ENCODE measurements at places on chromosomes 7 and 10.

DNA sequence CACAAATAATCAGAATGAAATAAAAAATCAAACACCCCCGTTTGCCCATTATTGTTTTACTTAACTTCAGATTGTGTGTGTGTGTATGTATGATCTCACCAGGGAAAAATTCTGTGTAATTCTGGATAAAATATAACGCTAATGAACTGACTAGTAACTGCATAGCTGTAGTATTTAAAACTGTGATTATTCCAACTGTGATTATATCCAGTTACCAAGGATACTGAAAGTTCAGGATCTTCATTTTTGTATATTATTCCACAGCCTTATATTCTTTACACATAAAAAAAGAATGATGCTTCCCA is 2.9 kb downstream of the TWIST1 start:
- no peak for DNase-seq

DNA sequence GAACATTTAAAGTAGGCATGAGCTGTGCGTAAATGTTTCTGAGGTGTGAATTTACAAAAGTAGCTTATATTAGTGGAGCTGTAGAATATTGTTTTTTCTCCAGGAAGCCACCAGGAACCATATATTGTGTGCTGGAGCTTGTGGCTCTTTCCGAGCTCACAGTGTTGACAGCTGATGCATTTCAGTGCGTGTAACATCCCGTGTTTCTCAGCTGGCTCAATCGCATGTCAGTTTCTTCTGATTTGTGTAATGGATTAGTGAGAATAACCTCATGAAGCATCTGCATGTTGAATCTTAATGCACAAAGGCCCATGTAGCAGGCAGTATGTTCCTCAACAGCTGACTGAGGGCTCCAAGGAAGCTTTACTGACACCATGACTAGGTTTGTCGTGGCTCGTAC is 39.4 kb downstream of the VKORC1L1 start:
- DNase-seq, result no peak

- DNase-seq, result no peak
Measured at GRCh38 chr7:15626041-15626440, 60.4 kb downstream of the MEOX2 start.

- DNase-seq, result no peak
Measured at GRCh38 chr7:105880571-105881330, 4.4 kb upstream of the ATXN7L1 start.

GRCh38 chr10:27052656-27053055 is 47.6 kb downstream of the ANKRD26 start:
- DNase-seq, result no peak

- DNase-seq, result no peak
Measured at GRCh38 chr7:21969822-21970221, 24.1 kb upstream of the CDCA7L start.

DNA sequence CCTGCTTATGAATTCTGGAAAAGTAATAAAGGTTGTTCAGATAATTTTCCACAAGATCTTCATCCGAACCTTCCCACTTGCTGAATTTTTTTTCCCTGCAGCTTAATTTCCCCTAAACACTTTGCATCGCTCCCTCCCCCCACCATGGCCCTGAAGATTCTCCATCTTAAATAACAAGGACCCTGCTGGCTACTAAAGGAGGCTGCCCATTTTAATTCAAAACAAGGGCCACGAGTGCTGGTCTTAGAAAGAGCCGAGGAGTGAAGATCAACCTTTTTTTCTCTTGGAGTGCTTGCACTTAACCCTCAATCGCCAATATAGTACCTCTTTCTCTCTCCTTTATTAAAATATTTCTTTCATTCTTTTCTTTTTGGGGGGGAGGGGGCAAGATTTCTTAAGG is 9.2 kb upstream of the SP8 start:
- DNase-seq, result no peak

DNA sequence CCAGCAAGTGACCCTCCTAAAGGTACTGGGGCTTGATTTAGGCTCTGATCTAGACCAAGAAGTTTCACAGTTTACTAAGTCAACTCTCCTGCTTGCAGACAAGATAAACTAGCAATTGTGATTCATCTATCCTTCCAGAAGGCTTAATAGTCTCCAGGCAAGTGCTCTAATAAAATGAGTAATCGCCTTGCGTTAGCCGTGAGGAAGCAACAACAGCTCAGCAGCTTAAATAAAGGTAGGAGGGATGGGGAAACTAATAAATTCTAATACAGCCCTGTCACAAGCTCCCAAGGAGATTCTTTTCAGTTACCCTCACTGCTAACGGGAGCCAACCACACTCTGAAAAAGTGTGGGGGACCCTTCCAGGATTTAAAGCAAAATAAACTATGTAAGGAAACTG is 48.4 kb downstream of the FRMD4A start:
- no peak for DNase-seq

DNA sequence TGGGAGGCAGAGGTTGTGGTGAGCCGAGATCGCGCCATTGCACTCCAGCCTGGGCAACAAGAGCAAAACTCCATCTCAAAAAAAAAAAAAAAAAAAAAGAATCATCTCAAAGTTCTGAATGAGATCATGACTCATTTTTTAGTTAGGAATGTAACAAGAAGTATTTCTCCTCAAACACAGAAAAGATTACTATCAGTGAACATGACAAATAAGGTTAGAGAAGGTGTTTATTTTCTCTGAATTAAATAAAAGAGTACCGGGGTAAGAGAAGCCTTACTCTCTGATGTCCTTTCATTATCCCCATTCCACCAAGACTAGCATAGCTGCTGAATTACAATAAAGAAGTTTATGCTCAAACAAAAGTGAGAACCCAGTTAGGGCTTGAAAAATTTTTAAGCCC is 50.1 kb downstream of the IPMK start:
- no peak for DNase-seq

GRCh38 chr10:51144161-51144781 is 70.0 kb downstream of the PRKG1 start:
- DNase-seq, result no peak

DNA sequence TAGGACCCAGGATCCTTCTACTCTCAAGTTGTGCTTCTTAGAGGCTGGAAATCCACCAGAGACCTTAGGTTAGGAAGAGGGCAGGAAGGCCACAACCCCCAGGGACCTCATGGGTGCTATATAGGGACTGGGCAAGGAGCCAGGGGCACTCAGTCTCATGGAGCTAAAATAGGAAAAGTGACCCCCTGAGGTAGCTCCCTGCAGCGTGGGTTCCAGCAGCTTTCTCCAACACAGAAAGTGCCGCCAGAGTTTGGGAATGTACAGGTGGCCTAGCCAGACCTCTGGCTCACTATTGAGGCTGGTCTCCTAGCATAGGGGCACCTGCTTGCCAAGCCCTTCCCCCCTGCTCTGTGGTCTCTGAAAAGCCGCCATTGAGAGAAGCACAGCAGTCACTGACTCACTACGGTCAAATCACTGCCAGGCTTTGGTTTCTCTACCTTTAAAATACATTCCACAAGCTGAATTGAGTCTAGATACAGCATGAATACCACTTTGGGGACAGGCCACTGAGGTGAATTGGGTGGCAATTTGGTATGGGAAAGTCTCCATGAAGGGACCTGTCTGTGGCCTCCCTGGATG is 333.2 kb upstream of the PODXL start:
- DNase-seq, result no peak

DNA sequence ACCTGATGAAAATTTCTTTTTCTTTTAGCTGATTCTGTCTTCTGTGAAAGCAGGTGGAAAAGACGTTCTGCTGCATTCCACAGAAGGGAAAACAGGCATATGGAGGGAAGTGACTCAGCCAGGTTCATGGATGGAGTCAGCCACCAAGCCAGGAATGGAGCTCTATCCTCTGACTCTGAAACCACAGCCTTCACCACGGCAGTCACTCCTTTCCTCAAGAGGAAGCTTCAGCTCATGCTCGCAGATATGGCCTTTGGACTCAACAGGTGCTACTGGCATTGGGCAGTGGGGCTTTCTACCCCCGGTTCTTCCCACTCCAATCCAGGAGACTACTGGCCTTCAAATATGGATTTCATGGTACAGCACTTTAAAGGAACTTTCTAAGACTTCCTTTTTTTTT is 11.5 kb upstream of the PLAU start:
- no peak for DNase-seq

DNA sequence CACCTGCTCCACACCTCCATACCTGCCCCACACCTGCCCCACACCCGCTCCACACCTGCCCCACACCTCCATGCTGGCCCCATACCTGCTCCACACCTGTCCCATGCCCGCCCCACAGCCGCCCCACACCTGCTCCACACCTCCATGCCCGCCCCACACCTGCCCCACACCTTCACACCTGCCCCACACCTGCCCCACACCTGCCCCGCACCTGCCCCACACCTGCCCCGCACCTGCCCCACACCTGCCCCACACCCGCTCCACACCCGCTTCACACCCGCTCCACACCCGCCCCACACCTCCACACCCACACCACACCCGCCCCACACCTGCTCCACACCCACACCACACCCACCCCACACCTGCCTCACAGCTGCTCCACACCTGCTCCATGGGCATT is 53.0 kb downstream of the PARP12 start:
- DNase-seq, result no peak

DNA sequence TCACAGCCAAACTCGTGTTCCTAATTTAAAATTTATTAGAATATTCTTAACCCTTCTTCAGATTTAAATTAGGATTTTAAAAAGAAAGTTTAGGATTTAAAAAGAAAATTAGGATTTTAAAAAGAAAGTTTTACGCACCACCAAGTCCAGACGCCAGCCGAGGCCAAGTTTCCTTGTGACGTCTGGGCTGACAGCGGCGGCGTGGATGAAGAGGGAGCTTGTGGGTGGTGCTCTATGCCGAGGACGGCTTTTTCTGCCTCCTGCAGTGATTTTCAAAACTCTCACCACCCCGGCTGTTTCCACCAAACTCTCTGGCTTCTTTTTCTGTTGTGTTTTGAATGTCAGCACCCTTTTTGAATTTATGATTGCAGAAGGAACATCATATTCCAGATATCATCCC is 252.9 kb downstream of the DNAJB6 start:
- no peak for DNase-seq

DNA sequence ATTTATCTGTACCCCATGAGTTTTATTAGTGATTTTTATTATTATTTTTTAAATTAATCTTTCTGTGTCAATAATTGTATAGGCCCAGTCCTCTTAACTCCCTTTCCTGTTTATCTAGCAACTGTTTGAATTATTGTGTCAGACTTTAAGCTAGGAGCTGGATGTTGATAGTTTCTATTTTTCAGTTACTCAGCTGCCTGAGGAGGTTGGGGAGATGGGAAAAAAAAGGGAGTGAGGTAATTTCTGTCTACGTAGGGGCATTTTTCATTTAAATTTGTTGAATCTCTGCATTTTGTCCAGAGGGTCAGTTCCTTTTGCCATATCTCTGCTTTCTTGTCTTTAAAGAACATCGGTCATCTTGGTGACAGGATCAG is 5.0 kb upstream of the ZNF518A start:
- DNase-seq, result no peak

GRCh38 chr7:103690242-103690974 is 244.4 kb upstream of the SLC26A5 start:
- no peak for DNase-seq

- no peak for DNase-seq
Measured at GRCh38 chr7:20797462-20798080, 10.9 kb upstream of the SP8 start.
